GM12891 (cell line): ENCODE measurements at places on chromosomes 5 and 9.

GRCh38 chr5:138905541-138905940, 30.4 kb upstream of the LRRTM2 start:
- DNase-seq: no peak

- no peak for DNase-seq
These were observed 44.3 kb upstream of the GPR151 start for GRCh38 chr5:146560205-146560812.

DNA sequence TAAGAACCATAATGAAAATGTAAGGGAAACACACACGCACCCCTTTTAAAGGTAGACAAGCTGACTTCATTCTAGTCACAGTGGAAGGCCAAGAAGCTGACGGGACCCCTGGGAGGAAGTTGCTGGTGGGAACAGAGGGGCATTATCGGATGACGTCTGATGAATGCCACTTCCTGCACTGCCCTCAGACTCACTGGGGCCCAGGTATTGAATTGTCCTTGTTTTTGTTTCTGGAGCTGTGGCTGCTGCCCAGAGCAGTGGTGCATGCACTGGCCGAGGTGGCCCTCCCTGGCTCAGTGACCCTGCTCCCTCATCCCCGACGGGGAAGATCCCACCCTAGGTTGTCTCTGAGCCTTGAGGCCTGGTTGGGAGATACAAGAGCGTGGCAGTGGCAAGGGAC, 15.3 kb upstream of the RPL26L1 start:
- DNase-seq: no peak

DNA sequence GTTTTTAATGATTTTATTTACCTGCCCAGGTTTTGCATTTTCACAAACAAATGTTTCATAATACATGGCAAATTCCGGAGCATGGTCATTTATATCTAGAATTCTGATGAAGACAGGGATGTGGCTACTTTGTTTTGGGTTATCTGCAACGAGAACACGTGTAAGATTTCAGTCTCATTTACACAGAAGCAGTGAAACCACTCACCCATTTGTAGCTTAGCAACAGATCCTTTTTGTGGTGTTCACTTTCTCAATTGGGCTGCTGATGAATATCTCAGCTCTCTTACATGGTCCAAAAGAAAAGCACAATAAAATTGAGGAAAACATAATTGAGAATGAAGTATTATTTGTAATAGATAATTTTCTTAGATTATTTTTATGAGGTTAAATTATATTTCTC, 148.6 kb downstream of the CDH9 start:
- peak; percentile 0 for DNase-seq

DNA sequence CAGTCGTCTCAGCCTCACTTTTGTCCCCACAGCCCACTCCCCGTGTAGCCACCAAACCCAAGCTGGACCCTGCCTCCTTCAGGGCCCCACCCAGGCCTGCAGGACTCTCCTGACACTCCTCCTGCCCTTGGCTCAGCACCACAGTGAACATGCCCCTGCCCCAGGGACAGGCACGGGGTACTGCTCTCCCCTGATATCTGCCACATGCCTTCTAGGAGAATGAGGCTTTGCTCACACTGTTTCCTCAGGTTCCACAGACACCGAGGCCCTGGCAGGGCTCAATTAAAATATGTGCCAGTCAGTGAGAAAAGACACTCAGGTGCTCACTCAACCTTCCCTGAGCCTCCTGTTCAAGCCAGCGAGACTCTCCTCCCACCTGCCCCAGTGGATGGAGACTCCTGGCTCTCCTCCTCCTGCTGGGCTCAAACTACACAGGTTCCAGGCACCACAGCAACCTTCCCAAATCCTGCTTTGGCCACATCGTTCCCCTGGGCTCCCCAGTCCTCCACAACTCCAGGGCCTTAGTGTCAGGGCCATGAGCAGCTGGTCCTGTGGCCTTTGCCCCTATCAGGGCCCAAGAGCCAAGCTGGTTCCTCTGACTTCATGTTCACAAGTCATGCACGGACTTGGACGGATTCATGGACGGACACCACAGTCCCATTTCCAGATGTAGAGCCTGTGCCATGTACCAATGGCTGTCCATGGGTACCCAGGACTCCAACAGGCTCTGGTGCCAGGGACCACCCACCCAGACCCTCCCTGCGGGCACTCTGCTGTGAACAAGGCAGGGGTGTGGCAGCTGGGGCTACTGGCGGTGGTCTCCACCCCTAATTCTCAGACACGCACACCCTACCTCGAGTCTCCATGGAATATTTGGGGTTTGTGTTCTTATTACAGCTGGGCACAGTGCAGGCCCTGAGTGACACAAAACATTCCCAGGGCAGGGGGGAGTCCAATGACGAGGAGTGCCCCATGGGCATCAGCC, 36.6 kb downstream of the BICD2 start:
- no peak for DNase-seq

- peak; percentile 57 for DNase-seq
These were observed 85.2 kb upstream of the ZBTB43 start for GRCh38 chr9:126719618-126720031.
